Activated naive CD8-positive, alpha-beta T cell treated with anti-CD3 and anti-CD28 coated beads for 36 hours (primary cell): ENCODE measurements at places on chromosomes 16 and 17. TPM values are rescaled to one million over a fixed set of nuclear protein-coding genes. Genes with fewer than 3 reads are reported as not detected.
A peak's percentile ranks its signal among the peaks of the same experiment; 100 is the strongest.

- no peak for DNase-seq
These were observed 60.7 kb upstream of the METRNL start for GRCh38 chr17:83018658-83019193.

DNA sequence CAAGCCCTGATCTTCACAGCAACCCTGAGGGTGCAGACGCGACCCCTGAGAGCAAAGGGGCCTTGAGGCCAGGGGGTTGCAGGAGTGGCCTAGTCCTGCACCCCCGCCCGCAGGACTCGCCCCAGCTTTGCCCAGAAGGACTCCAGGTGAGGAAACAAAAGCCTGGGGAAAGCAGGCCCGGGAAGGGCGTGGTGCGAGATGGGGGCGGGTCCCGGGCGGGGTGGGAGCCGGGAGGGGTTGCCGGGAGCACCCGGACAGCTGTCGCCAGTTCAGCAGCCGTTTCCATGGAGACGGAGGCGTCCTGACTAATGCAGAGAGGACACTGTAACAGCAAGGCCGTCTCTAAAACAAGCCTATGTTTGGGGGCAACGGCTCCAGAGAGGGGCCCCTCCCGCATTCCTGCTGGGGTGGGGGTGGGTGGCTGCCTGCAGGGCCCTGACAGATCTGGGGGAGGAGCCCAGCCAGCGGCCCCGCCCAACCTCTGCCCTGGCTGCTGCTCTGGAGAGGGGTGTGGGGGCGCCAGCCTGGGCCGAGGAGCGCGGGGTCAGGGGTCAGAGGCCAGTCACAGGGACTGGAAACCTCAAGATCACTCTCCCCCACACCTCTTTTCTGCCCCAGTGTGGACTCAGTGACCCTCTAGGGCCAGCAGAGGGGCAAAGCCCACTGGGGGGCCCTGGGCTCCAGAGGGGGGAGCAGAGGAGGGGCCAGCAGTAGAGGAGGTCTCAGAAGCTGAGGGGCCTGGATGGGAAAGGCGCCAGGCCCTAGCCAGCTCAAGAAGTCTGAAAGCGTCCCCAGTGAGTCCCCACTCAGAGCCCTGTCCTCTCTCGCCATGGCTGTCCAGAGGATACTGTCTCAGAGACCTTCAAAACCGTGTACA, 3.1 kb upstream of the TPPP3 start:
- no peak for DNase-seq

MPP3 gene
- 0.80 TPM for total RNA-seq

- peak; percentile 57 for DNase-seq
These were observed 205.5 kb downstream of the NTN1 start for GRCh38 chr17:9226794-9227135.

DNA sequence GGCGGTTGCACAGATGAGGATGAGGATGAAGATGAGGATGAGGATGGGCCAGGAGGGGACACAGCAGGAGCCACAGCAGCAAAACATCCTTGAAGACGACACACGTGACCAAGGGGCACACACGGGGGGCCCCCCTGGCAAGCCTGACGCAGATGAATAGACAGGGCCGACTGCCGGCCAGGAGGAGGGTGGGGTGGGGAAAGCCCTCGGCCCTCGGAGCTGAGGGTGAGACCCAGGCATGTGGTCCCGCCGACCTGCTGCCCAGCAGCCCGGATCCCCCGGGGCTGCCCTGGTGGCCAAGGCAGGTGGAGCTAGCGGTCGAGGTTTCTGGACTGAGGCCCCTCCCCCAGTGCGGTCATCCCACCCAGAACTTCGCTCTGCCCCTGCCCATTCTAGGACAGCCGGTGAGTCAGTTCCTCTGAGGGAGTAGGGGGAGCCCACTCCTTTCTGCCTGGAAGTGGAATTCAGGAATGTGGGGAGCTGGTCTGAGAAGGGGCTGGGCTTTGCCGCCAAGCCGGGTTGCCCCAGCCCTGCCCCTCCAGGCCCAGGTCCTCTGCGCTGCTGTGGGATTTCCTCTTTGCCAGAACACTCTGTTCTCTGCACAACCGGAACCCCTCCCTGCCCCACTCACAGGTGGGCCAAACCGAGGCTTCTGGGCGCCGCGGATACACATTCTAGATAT, 9.9 kb downstream of the CYGB start:
- peak; percentile 46 for DNase-seq

DNA sequence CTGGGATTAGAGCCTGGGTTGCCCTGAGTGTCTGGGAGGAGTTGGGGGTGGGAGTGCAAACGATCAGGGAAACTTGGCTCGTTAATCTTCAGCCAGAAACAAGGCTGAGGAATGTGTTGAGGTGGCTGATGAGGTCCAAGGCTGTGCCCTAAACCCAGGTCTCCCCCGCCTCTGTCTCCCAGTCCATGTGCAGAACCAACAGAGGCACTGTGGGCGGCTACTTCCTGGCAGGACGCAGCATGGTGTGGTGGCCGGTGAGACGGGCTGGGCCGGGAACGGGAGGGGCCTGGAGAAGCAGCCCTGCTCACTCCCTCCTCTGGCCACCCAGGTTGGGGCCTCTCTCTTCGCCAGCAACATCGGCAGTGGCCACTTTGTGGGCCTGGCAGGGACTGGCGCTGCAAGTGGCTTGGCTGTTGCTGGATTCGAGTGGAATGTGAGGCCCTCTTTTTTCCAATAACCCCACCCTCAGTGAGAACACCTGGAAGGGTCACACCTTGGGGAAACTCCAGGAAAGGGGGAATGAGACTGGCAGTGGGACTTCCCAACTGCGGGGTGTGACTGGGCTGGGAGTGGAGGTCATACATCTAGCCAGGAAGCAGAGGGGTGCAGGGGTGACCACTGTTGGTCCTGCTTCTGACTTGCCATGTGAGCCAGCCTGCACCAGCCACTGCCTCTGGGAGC, 1.7 kb downstream of the SLC5A2 start:
- DNase-seq = no peak

- no peak for DNase-seq
These were observed 616 bp downstream of the ACTG1 start for GRCh38 chr17:81511804-81512561.

GRCh38 chr16:11309895-11310633, 28.9 kb upstream of the PRM1 start:
- no peak for DNase-seq

GRCh38 chr17:27158382-27158781, 135.5 kb upstream of the WSB1 start:
- no peak for DNase-seq

- no peak for DNase-seq
These were observed 16.0 kb upstream of the RAI1 start for GRCh38 chr17:17665255-17665654.

GRCh38 chr17:17440010-17440843, 36.6 kb upstream of the MED9 start:
- DNase-seq = peak; percentile 69

DNA sequence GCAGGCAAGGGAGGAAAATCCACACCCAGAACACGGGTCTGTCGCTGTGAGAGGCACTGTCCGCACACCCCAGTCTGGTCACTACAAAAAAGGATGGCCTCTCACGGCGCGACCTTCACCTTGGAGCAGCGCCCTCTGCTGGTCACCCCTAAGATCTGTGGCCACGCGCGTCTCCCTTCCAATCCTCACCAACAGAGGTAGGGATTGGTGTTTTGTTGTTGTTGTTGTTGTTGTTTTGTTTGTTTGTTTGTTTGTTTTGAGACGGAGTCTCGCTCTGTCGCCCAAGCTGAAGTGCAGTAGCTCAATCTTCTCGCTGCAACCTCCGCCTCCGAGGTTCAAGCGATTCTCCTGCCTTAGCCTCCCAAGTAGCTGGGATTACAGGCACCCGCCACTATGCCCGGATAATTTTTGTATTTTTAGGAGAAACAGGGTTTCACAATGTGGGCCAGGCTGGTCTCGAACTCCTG, 15.0 kb upstream of the C17orf58 start:
- peak; percentile 56 for DNase-seq

ABCC11 gene
- total RNA-seq = 0.16 TPM

- no peak for DNase-seq
These were observed 1.7 kb downstream of the JPH3 start for GRCh38 chr16:87603684-87604633.

- DNase-seq = no peak
These were observed 42.1 kb downstream of the CHCT1 start for GRCh38 chr17:60464343-60464742.

- no peak for DNase-seq
These were observed 371.2 kb downstream of the NPIPA8 start for GRCh38 chr16:17965133-17965900.

CA5A gene
- not detected for total RNA-seq

ASB16 gene
- total RNA-seq = not detected

FDXR gene
- total RNA-seq = 14.6 TPM

C16orf96 gene
- total RNA-seq = 0.08 TPM

HOXB7 gene
- total RNA-seq = 1.4 TPM

SLC16A13 gene
- total RNA-seq = 5.2 TPM

DNA sequence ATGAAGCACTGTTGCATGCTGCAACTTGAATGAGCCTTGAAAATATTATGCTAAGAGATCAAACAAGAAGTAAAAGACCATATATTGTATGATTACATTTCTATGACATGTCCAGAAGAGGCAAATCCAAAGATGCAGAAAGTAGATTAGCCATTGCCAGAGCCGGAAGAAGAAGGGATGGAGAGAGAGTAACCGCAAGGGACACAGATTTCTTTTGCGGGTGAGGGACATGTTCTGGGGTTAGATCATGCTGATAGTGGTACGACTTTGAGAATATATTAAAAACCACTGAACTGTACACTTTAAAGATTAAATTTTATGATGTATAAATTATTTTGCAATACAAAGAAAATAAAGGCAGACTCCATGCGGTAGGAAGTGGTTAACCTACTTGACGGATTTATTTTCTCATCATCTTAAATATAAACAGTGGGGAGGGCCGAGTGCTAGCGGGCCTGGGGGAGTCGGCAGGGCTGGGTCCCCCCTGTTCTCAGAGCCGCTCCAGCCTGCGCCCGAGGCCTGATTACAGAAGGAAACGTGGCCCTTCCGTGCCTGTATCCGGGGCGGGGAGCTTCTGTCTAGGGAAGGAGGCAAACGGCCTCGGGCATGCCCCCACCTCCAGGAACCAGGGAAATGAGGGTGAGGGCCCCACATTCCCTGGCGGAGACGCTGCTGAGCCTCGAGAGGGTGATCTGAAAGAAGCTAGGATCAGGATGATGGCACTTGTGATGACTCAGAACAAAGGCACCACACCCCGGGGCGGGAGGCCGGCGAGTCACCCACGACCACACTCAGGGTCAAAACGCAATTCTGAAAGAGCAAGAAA, 48.0 kb downstream of the SHCBP1 start:
- DNase-seq = no peak

PITPNM3 gene
- 0.49 TPM for total RNA-seq
